ENCODE measurements at places on chromosomes 1 and 21. TPM values are rescaled to one million over a fixed set of nuclear protein-coding genes. Genes with fewer than 3 reads are reported as not detected.

Gene GPR37L1
- total RNA-seq: 0.04 TPM

- no peak for DNase-seq
Measured at GRCh38 chr1:9633493-9633892, 18.0 kb upstream of the PIK3CD start.

GRCh38 chr1:33342041-33342723, 21.3 kb upstream of the A3GALT2 start:
- DNase-seq: peak; percentile 96

GRCh38 chr1:202162418-202163280, 2.2 kb upstream of the PTPN7 start:
- DNase-seq: no peak

Data from muscle of leg (tissue), 16 donors.